ENCODE measurements at places on chromosomes 11 and 22. TPM values are rescaled to one million over a fixed set of nuclear protein-coding genes. Genes with fewer than 3 reads are reported as not detected.

DNA sequence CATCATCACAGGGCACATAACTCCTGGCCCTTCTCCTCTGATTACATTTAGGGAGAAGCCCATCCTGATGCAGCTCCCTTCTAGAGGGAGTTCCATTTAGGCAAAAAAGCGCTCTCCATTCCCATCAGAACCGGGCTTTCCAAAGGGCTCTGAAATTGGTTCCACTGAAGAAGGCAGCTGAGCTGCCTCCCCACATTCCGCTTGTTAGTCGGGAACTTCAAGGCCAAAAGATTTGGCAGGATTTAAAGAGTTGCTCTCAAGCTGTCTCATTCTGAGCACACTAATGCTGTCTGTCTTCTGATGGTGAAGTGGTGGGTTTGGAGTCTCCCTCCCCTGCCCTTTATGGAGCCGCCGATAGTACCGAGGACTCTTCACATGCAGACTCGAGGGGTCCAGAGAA, 26.6 kb upstream of the CABP7 start:
- no peak for ATAC-seq

The CHRM4 gene
- 0.12 TPM for total RNA-seq

DNA sequence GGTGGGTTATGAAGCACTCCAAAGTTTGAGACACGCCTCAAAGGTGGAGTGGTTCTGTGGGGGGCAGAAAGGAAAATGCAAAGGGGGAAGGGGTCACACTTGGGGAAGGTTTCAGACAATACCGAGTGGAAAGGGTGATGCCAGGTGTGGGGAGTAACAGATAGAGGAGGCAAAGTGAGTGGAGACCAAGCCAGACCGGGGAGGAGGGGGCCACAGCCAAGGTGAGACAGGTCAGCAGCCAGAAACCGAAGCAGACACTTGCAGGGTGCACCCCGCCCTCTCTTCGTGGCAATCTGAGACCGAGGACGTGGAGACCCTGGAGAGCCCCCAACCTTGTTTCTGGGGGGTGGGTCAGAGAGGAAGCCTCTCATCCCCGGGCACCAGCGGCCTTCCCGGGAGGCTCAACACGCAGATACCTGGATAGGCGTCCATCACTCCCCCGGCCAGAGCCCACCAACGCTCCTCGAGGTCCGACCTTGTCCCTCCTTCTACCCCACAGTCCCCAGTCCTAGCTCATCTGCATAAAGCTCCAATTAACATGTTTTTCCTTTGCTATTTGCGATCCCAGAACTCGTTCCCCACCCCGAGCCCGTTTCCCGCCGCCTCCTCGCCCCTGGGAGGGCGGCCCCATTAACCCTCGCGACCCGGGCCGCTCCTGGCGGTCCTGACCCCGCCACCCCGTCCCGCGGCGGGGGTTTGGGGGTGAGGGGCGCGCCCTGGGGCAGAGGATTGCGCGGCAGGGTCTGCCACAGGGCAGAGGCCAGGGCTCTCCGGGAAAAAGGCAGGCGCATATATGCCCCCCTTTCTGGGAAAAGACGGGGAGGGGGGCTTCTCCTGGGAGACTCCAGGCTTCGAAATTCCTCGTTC, 21.8 kb downstream of the RTN4RL2 start:
- ATAC-seq = no peak

- no peak for ATAC-seq
These were observed 14.0 kb downstream of the CELF1 start for GRCh38 chr11:47538741-47539565.

- ATAC-seq = no peak
These were observed 1422.4 kb downstream of the LRRC4C start for GRCh38 chr11:40037005-40037404.

DNA sequence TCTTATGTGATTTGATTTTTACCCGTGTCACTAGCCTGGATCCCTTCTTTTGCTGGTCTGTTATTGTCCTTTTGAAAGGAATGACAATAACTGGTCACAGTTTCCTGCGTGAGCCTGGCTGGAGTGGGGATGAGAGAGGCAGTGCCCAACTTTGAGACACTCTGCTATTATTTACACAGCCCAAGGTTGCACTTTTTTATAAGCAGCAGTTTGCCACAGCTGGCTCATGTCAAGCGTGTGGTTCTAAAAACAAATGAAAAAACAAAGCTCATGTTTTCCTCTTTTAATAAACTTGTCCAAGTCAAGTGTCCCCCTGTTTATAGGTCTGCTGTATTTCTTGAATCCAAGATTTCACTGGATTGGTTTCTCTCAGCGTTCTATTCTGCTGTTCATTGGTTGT, 201.3 kb downstream of the GRIK4 start:
- ATAC-seq = no peak

GRCh38 chr11:108994887-108995286, 330.0 kb downstream of the DDX10 start:
- ATAC-seq = no peak

- no peak for ATAC-seq
These were observed 372.6 kb upstream of the NARS2 start for GRCh38 chr11:78946945-78947902.

- ATAC-seq = no peak
These were observed 9.0 kb downstream of the RAC2 start for GRCh38 chr22:37234736-37235711.

GRCh38 chr11:129946965-129947364, 51.6 kb upstream of the NFRKB start:
- ATAC-seq = no peak

DNA sequence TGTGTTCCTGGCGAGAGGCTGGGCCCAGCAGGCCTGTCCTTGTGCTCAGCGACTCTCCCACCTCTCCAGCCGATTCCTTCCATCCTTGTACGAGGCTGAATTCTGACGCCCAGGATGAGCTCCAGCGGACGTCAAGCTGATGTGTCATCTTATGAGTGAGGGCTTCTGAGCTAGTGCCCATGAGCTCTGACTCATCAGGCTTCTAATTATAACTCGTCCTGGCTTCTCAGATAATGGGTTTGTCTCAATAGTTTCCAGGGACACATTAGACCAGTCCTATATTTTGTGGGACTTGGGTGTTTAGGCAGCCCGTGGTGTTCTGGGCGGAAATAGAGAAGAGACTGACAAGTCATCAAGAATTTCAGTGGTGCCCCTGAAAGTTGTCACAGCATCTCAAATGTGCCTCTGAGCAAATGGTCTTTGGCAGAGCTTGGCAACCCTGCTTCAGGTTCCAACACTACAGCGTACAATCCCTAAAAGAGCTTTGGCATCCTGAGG, 108.2 kb upstream of the CD44 start:
- peak; percentile 96 for ATAC-seq

GRCh38 chr11:104583857-104584256, 314.4 kb downstream of the CASP12 start:
- ATAC-seq = no peak

DNA sequence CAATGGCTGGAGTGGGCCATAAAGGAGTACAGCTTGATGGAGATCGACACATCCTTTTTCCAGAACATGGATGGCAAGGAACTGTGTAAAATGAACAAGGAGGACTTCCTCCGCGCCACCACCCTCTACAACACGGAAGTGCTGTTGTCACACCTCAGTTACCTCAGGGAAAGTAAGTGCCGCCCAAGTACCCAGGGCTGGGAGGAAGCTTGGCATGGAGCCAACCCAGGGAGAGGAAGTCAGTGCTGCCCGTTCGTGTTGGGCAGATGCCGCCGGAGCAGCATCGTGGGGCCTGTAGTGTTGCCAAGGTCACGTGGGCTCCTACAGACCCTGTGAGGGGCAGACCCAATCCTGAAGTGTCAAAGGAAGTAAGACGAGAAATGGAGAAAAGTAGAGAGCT, 78.9 kb downstream of the FLI1 start:
- ATAC-seq = peak; percentile 46

- ATAC-seq = no peak
These were observed 1416.4 kb upstream of the RAG2 start for GRCh38 chr11:38014405-38014804.

The GLB1L2 gene
- 2.2 TPM for total RNA-seq

- no peak for ATAC-seq
These were observed 11.7 kb upstream of the CHRM4 start for GRCh38 chr11:46402957-46403902.

DNA sequence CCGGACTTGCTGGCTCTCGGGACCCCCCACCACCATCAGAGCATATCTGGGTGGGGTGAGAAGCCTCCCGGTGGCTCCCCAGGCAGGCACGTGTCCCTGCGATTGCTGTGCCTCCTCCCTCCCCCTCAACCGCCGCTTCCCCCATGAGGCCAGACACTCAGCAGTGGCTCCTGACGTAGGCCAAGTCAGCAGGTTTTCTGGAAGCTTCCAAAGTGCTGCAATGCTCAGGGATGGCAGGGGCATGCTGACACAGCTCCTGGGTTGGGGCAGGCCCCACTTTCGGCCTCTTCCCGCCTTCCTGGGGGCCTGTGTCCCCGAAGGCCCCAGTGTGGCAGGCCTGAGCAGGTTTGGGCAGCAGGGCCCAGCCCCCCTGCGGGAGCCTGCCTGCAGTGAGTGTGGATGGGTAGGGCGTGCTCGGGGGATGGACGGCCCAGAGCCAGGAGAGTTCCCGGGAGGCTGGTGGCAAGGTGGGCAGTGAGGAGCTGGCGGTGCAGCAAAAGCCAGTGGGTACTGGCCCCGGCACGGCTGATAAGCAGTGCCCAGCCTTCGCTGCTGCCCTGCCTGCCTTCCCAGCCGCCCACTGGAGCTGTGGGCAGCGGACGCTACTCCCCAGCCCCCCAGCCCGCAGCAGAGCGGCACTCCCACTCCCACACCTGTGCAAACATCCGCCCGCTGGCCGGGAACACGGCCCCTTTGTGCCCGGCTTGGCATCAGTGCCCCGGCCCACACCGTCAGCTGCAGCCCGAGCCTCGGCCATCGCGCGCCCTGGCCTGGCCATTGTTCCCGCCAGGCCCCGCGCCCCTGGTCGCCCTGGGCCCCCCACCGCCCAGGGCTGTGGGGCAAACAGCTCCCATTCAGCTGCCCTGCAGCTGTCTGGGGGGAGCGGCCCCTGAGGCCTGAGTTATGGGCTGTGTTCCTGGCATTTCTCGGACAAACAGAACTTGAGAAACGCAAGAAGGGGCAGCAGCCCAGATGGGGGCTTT, 125.0 kb downstream of the KCNQ1OT1 start:
- peak; percentile 6 for ATAC-seq

GRCh38 chr22:38700270-38700788, 414 bp downstream of the JOSD1 start:
- peak; percentile 46 for ATAC-seq

DNA sequence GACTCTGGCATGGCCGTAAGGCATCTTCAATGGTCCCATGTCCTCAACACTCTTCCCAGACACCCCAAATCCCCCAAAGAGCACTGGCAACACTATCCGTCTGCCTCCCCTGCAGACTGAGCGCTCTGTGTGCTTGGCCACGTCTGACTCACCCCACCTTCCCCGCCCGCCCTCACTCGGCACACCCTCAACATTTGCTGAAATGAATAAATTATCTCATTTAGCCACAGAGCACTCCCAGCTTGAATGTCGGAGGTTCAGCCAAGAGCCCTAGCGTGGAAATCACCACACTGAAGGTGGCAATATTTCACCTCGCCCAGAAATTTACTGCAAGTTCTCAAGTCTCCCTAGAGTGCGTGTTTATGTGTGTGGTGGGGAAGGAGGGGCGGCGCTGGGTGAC, 46.6 kb upstream of the TCF20 start:
- ATAC-seq = peak; percentile 71

The C22orf15 gene
- total RNA-seq = not detected

- no peak for ATAC-seq
These were observed 141.0 kb downstream of the CRYBB2 start for GRCh38 chr22:25360411-25360810.

DNA sequence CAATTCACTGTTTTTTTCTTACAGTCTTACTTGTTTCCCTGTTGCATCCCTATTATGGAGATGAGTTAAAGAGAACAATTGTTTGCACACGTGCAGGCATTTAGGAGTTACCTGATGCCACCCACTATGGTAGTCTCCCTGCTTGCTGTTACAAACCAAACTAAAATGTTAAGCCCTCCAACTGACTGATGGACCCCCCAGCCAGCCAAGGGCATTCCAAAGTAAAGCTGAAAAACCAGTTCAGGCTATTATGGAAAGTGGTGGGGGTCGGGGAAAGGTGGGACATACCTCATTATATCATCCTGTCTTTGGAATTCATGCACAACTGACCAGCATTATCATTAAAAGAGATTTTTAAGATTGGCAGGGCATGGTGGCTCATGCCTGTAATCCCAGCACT, 47.0 kb upstream of the GNAZ start:
- ATAC-seq = no peak
